ENCODE measurements at places on chromosomes 4 and X. TPM values are rescaled to one million over a fixed set of nuclear protein-coding genes. Genes with fewer than 3 reads are reported as not detected.
A peak's percentile ranks its signal among the peaks of the same experiment; 100 is the strongest.

The GSPT2 gene
- 2.1 TPM for polyA plus RNA-seq

The RNF128 gene
- 4.1 TPM for polyA plus RNA-seq

The TIGD2 gene
- 3.4 TPM for polyA plus RNA-seq

The FAM114A1 gene
- polyA plus RNA-seq = 82.8 TPM

DNA sequence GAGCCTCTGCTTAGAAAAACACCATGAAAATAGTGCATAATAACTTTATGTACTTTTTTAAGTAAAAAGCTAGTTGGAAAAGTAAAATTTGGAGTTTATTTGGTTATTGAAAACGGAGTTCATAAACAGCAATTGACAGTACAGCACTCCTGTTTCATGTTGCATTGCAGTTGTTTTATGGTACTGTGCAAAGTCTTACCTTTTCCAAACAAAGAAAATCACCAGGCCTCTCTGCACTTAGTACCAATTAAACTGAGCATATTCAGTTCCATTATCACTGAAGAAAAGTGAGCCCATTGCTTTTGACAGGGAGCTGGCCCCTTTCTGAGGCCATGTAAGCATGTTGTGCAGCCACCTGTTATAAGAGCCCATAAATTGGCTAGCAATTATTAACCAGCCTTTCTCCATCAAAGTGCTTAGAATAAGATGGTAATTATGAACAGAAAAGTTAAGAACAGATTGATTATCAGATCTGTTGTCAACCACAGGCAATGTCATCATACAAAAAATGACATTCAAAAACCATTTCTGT lies 376.6 kb upstream of the EMCN start:
- no peak for DNase-seq

The AMTN gene
- not detected for polyA plus RNA-seq

The UGT2B17 gene
- not detected for polyA plus RNA-seq

DNA sequence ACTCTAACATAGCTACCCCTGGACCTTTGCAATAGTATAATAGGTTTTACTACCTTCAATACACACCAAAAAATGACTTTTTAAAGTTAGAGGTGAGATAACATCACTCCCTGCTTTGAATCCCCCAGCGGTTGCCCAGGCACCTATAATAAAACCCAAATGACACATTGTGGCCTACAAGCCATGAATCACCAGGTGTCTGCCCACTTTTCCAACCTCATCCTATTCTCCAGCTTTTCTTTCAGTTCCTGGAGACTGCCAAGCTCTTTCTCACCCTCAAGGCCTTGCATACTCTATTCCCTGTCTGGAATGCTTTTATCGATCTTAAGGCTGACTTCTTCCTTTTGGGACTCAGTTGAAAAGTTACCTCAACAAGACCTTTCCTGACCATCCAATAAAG lies 16.4 kb upstream of the PRSS48 start:
- DNase-seq = peak; percentile 73

DNA sequence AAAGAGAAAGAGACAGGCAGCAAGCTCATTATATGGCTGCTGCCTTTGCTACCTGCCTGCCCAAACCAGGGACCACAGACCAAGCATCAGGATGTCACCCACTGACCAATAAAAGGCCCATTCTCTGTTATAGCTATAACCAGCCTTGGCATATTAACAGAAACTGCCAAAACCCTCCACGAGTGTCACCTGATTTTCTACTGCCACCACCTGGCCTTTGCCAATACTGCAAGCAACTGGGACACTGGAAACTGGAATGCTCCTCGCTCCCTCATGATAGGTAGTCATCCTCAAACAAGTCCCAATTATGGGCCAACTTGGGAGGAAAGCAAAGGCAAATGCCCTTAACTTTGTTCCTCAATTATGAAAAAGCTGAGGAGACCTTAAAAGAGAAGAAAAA lies 76.0 kb downstream of the SPIN4 start:
- DNase-seq = peak; percentile 25

GRCh38 chr4:61175495-61175894 lies 24.6 kb upstream of the ADGRL3 start:
- no peak for DNase-seq

DNA sequence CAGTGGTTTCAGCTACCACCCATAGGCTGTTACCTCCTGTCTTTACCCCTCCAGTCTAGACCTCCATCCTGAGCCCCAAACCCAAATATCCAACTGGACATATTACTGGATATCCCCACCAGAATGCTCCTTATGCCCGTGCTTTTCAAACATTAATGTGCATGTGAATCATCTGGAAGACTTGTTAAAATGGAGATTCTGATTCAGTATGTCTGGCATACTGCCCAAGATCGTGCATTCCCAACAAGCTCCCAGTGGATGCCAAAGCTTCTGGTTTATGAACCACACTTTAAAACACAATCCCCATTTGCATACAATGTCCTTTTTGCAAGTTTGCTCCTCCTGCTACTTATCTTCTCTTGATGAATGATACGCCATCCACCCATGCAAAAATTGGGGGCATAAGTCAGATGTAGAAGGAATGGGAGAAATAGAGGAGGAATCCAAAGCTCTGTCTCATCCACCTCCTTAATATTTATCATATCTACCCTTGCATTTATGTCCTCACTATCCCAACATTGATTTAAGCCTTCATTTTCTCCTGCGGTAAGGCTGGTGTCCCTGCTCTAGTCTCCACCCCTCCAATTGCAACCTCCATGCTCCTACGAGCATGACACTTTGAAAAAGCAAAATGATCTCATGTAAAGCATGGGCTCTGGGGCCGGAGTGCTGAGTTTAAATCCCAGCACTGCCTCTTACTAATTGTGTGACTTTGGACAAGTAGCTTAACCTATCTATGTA lies 7.4 kb upstream of the PGRMC1 start:
- DNase-seq = peak; percentile 50

- peak; percentile 95 for DNase-seq
These were observed 246.0 kb upstream of the HHIP start for GRCh38 chr4:144399927-144400326.

The RBM46 gene
- polyA plus RNA-seq = 0.03 TPM

The CSAG3 gene
- polyA plus RNA-seq = not detected

- no peak for DNase-seq
These were observed 10.9 kb upstream of the SASH3 start for GRCh38 chrX:129768586-129769466.

DNA sequence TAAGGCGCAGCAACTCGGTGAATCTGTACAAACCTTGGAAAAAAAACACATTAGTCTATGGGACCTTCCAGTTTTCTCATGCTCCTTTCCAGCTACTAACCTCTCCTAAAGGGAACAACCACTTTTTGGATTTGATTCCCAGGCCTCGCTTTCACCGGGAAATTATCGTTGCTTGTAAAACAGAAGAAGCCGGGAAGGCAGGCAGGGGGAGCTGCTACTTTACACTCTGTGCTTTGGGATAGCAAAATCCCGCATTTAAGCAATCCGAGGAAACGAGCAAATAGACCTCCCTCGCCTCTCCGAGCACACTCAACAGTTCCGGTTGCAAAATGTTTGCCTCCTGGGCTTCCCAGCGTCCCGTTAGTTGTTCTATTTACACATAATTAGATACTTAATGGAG lies 1.2 kb downstream of the CD38 start:
- peak; percentile 62 for DNase-seq

The HPGDS gene
- polyA plus RNA-seq = not detected

DNA sequence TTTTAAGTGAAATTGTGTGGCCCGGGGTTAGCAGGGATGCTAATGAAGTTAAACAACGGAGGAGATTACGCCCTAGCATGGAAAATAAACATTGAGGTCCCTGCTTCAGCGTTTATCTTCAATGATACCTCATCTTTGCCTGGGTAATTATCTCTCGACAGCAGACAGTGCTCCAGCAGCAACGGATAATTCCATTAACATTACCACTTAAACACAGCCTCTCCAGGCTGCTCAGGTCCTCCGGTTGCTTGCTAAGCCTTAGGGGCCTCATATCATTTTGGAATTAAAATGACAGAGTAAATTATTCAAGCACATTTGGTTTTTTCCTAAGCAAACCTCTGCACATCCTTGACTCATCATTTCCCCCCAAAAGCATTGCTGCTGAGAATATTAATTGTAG lies 281.5 kb upstream of the KLF3 start:
- no peak for DNase-seq

GRCh38 chr4:96052827-96053226 lies 212.9 kb downstream of the PDHA2 start:
- DNase-seq = peak; percentile 37

The BEND4 gene
- not detected for polyA plus RNA-seq

- no peak for DNase-seq
These were observed 1002.9 kb upstream of the IGFBP7 start for GRCh38 chr4:58113126-58113525.

GRCh38 chr4:38785901-38786402 lies 3.2 kb upstream of the TLR10 start:
- DNase-seq = no peak

The HHIP gene
- 1.2 TPM for polyA plus RNA-seq

DNA sequence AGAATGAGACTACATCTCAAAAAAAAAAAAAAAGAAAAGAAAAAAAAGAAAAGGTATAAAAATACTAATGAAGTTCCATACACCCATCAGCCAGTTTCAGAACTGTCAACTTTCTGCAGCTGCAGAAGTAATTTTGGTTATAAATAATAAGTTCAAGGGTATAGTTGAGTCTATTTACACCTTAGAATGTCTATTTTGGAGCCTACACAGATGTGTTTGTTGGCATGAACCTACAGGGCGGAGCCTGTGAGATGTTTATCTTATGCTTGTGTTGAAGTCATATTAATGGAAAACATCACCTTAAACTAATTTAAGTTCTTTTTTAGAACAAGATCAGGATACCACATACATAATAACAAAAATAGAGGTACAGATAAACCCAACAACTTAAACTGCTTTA lies 85.8 kb downstream of the RAPGEF2 start:
- DNase-seq = no peak

DNA sequence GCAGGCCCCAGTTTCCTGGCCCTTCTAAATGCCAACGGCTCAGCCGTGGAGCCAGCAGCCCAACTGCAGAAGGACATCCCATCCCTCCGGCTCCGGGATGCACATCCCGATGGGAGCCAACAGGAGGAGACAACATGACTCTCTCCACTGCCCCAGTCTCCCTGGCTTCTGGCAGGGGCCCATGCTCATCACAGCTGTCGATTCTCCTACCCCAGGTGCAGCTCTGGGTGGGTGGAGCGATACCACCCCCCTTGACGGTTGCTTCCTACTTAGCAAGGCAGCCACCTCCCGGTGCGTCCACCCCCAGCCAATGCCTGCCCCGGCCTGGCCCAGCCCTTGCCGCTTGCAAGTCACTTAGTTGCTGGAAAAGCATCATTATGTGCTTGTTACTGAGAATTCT lies 19.5 kb downstream of the ZNF275 start:
- no peak for DNase-seq

GRCh38 chr4:87251106-87251505 lies 30.7 kb upstream of the KLHL8 start:
- DNase-seq = no peak

- DNase-seq = no peak
These were observed 269.9 kb downstream of the SPRY1 start for GRCh38 chr4:123666486-123666885.

The RTL5 gene
- 0.65 TPM for polyA plus RNA-seq

DNA sequence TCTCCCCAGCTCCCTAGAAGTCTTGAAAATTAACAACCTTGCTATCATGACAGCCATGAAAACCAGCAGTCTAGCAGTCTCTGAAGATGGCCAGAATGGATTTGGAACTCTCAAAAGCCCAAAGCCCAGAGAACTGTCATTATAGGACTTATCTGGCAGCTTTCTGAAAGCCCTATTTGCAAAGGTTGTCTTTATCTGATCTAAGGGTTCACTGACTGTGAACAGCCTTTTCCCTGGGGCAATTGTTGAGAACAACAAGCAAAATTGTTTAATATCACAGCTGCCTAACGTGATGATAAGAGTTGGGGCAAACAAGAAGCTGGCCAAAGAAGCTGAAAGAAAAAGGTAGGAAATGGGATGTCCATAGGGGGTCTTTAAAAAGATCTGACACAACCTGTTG lies 20.9 kb upstream of the KLHL8 start:
- no peak for DNase-seq

- DNase-seq = no peak
These were observed 25.3 kb downstream of the GPC4 start for GRCh38 chrX:133389975-133390374.

DNA sequence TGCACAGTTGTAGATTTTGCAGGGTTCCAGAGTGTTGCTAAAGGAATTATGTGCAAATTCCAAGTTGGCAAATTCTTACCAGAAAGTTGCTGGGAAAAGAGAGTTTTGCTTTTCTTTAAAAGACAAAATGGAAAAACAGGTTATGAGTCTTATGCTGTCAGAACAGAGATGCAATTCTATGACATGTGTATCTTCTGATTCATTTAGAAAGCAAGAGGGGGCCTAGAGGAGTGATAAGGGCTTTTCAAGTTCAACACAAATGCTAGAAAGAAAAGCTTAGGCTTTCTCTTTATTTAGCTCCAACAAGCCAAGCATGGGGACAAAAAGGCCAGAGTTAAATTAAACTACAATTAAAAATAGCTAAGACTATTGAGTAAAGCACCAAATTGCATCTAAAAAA lies 72.4 kb upstream of the GATB start:
- no peak for DNase-seq

DNA sequence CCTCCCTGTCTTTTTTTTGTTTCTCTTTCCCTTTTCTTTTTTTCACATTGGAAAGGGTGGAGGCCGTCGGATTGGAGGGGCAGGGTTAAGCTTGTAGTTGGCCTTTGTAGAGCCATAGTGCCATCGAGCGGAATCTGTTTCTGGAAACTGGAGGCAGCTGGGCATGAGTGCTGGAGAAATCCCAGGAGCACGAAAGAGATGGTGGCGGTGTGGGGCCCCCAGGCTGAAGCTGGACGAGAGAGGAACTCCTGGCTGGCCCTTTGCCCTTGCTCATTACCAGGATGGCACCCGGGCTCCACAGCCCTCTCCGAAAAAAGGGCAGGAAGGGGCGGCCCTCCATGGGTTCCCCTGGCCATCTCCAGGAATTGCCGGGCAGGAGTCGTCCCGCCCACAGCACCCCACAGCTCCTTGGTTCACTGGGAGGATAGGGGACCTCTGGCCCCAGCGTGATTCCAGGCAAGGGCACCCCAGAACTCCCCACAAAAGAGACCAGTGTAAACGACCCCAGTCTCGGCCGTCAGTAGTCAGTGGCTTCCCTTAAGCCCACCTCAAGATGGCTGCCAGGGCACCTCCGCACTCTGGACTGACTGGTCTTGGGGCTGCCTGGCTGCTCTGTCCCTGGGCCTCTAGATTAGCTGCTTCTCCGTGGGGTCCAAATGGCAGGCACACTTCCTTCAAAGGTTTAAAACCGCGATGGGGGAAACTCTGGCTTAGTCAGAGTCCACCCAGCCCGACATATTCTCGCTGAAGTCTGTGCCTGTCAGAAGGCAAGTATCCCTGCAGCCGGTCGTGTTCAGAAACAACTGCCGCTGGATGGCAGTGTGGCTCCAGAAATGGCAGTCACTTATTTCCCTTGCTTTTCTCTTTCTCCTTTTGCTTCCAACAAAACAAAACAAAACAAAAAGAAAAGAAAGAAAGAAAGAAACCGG lies 74.1 kb downstream of the NBDY start:
- peak; percentile 67 for DNase-seq

DNA sequence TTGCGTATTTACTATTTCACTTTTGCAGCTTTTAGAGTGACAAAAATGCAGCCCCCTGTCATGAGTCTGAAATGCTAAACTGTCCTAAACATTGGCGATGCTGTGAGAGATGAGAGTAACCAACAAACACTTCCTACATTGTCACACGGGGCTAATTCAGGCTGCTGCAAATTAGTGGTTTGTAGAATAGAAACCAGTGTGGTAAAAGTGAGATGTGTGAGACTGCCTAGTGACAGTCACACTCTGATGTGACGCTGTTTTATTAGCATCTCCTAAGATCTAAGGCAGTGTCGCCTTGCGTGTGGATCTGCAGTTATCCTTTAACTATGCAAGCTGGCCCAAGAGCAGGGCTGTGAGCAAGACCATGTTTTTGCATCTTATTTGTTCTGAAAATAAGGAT lies 800.2 kb upstream of the TENM3 start:
- DNase-seq = no peak

- no peak for DNase-seq
These were observed 721.7 kb downstream of the PCDH18 start for GRCh38 chr4:136810626-136811025.

Measured in mammary epithelial cell (primary cell).